ENCODE measurements at places on chromosomes 3 and 15.

DNA sequence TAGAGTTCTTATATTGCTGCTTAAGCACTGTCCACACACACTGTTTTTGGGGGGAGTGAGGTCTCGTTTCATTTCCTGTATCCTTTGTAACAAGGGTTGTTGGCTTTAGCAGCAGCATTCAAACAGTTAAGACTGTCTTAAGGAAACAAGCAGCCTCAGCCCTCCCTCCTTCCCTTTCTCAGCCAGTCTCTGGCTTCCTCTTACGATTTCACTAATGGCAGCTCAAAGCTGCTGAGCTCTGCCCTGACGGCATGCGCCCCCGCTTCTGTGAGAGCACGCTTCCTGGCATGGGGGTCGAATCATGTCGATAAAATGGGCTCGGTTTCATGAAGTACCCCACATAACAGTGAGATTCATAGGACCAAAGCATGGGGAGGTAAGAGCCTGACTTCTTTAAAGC is 105.0 kb downstream of the KLHL25 start:
- no peak for DNase-seq

GRCh38 chr15:88323468-88323867 is 66.9 kb upstream of the NTRK3 start:
- no peak for DNase-seq

DNA sequence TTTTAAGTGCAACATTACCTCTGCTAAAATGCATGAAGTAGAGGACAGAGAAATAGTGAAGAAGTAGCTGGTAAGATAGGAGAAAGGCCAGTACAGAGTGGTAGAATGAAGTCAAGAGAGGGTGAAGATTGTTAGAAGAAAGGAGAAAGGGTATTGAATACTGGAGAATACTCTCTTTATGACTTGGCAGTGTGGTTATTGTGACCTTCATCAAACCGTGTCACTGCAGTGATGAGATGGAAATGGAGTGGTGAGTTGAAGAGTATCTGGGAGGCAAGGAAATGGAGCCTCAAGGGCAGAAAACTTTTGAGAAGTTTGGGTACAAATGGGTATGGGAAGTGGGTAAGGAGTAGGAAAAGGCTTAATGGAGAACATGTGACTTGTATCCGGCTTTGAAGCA is 24.7 kb downstream of the MINDY2 start:
- no peak for DNase-seq

- DNase-seq = no peak
Measured at GRCh38 chr3:109284071-109284470, 32.2 kb downstream of the DPPA2 start.

All from kidney epithelial cell (primary cell).